ENCODE measurements at places on chromosomes 2 and 18.

DNA sequence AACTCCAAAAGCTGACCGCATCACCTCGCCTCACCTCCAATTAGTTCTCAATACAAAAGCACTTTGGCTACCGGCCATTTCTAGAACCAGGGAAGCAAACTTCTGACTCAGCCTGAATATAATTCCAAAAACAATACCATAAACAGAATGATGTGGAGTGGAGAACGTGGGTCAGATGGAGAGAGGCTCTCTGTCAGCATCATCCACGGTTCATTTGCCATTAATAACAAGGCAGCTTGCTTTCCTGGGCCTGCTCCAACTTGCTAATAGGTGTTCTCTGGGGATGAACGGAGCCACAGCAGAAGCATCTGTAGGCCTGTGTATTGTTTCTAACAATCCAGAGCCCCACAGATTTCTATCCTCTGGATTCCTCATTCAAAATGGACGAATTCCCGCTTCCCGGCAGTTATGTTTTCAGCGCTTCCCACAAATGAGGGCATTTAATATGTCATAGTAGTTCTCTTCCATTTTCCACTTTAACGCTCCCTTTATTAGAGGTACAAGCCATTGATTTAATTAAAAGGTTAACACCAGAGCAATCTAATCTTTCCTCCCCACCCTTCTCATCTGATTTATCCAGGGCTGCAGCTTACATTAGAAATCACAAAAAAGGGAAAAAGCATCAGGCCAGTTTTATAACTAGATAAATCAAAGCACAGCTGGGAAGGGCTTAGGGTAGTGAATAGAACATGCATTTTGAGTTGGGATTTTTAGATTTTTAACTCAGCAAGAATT is 23.2 kb upstream of the CNTNAP5 start:
- DNase-seq = no peak

GRCh38 chr2:126344493-126344892 is 311.5 kb upstream of the GYPC start:
- DNase-seq = peak; percentile 12

DNA sequence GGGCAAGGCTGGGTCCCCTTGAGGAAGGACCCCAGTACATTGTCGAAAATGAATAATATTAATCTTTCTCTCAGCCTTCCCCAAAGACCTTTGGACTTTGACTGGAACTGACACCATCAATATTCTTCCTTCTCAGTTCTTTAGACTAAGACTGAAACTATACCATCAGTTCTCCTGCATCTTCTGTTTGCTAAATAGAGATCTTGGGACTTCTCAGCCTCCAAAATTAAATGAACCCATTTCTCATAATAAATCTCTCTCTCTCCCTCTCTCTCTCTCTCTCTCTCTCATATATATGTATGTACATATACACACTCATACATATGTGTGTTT is 39.7 kb upstream of the VRK2 start:
- DNase-seq = no peak

DNA sequence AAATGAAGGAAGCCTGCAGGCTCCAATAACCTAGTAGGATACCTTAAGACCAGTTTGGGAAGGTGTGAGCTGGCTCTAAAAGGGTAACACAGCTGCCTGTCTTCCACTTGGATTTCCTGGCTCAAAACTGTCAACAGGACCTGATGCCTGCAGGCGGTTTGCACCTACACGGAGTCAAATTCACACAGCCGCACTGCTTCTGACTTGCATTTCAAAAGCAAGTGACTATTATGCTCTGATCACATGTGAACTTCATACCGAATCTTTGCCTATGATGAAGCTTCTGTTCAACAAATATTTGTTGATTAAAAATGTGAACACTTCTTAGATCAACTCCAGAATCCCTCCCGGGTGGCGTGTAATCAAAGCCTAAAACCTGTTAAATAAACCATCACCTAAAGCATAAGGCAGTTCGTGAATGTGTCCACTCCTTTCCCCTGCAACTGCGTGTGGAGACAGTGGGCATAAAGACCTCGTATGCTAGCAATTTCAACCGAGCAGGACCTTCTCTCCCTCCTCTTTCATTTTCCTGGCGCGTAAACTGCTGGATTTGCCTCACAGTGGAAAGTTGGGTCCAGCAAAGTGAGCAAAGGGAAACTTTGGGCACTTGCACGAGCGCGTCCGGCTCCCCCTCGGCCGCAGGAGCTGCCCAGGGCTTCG is 784 bp downstream of the CRACDL start:
- DNase-seq = no peak

DNA sequence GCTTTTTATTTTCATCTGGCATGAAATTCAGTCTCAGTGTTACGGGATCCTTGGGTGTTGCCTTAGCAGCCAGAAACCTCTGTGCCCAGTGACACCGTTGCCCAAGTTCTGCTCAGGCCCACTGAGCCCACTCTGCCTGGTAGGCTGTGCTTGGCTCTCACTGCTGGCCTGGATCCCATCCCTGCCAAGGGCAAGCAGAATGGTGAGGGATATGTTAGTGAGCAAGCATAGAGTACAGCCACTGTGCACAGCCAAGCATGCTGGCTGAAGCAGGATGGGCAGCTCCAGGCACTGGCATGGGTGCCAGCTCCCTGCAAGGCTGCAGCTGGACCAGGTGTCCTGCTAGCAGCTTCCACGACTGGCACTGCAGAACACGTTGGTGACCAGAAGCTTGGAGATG is 194.7 kb upstream of the TFPI start:
- no peak for DNase-seq

DNA sequence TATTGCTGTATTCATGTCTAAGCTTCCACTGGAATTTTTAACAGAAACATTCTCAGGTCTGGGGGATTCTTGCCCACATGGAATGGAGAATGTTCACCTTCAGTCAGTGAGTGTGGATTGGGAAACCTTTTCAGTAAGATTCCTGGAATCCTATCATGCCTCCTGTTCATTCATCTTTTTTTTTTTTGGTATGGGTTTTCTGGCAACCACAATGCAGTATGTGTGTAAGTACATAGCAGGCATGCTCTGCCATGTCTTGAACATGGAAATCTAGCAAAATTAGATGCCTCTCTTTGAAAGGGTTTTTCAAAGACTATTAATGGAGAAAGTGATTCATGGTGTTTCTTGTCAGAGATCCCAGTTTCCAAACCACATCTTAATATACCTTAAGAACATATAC is 176.5 kb downstream of the LTBP1 start:
- DNase-seq = no peak

GRCh38 chr2:133424876-133425275 is 143.4 kb downstream of the NCKAP5 start:
- DNase-seq = no peak

- DNase-seq = no peak
Observed at GRCh38 chr2:86487062-86487461, 45.9 kb downstream of the KDM3A start.

DNA sequence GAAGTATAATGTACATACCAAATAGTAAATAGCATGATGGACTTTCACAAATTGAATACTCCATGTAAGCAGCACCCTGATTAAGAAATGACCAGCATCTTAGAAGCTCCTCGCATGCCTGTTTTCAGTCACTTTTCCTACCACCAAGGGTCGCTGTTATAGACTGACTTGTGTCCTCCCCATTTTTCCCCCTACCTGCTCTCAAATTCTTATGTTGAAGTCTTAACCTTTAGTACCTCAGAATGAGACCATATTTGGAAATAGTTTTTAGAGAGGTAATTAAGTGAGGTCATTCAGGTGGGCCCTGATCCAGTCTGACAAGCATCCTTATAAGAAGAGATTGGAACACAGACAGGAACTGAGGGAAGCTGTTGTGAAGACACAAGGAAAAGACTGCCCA is 125.9 kb downstream of the LYPD6 start:
- no peak for DNase-seq

- DNase-seq = peak; percentile 19
Observed at GRCh38 chr2:31110431-31110830, 27.8 kb downstream of the GALNT14 start.

DNA sequence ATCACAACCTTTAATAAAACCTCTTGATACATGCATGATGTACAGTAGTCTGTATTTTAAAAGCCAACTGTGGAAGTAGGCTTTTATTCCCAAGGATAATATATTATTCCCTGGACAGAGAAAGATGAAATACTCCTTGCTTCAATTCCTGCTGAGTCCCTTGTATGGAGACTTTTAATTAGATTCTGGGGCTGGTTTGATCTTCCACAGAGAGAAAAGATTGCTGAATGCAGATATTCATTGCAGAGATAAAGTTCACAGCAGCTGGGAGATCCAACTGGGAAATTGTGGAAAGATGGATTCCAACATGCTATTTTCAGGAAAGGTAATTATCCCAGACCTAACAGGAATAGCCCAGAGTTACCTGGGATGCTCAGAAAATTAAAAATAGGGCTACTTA is 607.0 kb upstream of the HS6ST1 start:
- no peak for DNase-seq

DNA sequence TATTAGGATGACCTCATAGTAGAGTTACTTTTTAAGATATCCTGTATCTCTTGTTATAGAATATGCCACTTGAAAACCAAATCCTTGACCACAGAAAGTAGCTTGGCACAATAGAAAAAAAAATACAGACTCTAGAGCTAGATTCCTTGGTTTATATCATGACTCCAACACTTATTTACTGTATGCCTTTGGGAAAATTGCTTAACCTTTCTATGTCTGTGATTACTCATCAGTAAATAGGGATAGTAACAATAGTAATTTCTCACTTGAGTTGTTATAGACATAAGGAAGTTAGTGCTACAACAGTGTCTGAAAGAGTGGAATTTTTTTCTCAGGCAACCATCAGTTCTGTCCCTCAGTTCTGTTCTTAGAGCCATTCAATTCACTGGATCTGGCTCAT is 193.8 kb downstream of the GULP1 start:
- DNase-seq = no peak

GRCh38 chr2:192559587-192559986 is 364.9 kb upstream of the TMEFF2 start:
- no peak for DNase-seq

DNA sequence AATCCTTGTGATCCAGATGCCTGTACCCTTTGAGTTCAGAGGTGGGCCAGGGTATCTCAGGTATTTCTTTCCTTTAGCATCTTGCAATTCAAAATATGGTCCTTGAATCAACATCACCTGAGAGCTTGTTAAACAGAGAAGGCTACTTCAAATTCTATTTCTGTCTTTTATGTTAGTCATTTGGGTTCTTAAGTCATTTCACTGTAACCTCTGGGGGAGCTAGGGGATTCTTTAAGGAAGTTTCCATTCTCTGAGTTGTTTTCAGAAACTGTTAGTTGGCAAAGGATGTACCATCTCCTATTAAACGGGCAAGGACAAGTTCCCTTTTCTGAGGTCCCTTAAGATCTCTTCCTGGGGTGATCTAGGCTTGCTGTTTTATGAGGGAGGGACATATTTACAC is 16.6 kb downstream of the CFLAR start:
- DNase-seq = peak; percentile 80

GRCh38 chr2:74593826-74594772 is 39.6 kb downstream of the DOK1 start:
- DNase-seq = peak; percentile 44

- no peak for DNase-seq
Observed at GRCh38 chr2:199228887-199229819, 228.6 kb downstream of the SATB2 start.

- no peak for DNase-seq
Observed at GRCh38 chr2:148814860-148815419, 60.1 kb upstream of the KIF5C start.

DNA sequence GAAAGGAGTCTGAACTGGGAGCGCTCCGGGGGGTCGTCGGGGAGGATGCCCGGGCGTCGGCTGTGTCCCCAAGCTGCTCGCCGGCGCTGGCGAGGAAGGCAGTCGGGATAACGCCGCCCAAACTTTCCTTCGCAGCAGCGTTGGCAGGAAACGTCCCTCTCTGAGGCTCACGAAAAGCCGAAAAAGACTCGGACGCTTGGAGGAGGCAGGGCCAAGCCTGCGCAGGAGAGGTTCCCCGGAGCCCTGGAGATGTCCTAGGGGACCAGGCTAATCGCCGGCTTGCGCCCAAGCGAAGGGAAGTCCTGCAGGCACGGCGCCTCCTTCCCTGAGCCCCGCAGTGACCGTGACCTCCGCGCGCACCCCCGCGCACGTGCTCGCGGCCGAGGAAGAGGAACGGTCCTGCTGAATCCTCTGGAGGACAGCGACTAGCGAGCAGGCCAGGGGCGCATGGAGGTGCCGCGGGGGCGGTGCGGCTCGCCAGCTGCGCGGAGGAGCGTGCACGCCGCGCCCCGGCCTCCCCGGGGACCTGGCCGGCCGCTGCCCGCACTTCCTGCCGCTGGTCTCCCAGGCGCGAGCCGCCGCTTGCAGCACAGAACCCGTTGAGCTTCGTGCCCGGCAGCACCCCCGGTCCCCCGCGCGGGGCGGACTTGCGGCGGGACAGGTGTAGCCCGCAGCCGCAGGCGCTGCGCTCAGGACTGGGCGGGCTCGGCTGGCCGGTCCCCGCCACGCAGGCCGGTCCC is at the start of gene SH3RF3:
TSS of gene SH3RF3 (plus strand) at position 590 of the 740 bp plus-strand sequence.
- peak; percentile 38 for DNase-seq

DNA sequence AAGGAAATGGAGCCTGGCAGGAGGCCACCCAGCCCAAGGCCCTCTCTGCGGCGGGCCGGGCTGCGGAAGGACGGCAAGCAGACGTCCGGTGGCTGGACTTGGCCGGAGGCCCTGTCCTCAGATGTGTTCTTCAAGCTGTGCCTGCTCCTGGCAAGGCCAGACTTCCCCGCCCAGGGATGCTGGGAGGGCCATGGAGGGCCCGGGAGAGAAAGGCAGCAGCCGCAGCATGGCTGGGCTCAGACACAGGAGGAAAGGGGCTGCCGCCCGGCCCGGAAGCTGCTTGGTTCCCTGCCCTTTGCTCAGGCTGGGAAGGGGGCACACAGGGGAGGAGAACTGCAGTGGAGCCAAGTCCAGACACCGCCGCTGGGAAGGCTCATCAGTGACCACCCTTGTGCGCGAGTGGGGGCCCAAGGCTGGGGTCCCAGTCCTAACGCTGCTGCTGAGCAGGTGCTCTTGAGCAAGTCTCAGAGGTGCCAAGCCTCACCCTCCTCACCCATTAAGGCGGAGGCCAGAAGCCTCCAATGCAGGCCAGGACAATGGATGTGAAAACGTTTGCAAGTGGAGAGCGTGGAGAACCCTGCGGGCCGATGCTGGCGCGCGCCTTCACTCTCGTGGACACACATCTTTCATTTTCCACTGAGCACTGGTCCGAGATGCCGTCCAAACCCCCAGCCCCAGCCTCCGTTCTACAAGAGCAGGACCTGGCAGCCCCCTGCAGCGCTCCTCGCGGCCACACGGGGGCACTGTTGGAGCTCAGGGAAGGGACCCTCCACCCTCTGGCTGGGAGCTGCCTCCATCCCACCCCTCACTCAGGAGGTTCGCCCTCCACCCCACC is 7.9 kb downstream of the CROCC2 start:
- peak; percentile 62 for DNase-seq
